ENCODE measurements at places on chromosomes 7 and 10.

GRCh38 chr10:122343135-122343800, 31.2 kb upstream of the PLEKHA1 start:
- no peak for DNase-seq

DNA sequence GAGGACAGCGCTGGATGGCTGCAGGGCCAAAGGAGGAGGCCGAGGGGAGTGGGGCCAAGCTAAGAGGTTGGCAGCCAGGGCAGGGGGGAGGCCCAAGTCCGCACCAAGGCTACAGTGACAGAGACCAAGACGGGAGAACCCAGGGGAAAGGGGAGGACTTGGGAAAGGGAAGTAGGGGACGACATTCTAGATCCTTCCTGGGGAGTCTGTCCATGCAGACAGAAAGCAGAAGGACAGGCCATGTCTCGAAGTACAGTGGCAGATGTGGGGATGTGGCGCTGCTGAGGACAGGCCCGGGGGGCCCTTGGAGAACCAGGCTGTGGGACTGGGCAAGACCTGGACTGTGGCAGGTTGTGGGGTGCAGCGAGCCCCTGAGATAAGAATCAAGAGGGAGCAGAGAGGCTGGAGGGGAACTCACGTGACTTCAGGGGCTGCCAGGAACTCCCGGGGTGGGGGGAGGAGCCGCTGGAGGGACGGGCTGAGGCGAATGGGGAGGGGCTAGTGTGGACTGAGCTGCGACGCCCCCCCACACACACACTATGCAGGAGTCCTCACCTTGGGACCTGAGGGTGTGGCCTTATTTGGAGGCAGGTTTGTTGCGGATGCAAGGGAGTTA, 68.5 kb upstream of the TNRC18 start:
- DNase-seq: no peak

GRCh38 chr10:112361951-112362751, 11.8 kb upstream of the ACSL5 start:
- no peak for DNase-seq

DNA sequence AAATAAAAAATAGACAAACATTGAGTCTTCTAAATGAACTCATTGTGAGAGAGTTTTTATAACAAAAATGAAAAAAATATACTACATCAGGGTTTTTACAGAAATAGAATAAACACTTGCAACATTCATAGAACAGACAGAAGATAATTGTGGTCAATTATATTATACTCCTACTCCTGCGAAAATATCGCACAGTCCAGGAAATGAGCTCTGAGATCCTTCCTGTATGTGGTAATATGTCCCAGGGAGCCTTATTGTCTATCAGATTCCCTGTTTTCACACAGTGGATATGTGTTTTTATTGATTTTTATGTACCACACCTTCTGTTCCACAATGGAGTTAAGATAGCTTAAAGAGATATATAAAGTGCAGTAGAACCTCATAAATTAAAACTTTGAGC, 27.5 kb upstream of the RELN start:
- DNase-seq: no peak

GRCh38 chr10:60942788-60943315, 1.1 kb downstream of the RHOBTB1 start:
- no peak for DNase-seq

DNA sequence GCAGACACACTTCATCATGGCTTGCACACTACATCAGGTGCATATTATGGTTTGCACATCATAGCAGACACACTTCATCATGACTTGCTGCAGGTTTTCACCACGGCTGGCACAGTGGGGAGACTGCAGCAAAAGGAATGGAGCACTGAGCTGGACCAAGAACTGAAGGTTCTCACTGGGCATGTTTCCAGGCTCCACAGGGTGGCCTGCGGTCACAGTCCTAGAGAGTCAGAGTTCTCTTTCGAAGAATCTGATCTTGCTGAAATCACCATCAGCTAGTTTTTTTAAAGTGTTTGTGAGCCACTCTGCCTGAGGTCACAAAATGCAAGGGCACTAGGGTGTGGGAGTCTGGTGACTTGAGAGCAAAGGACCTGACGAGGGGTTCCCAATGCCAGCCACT, 140.4 kb upstream of the NPY start:
- DNase-seq: no peak

- no peak for DNase-seq
These were observed 19.6 kb downstream of the DLG5 start for GRCh38 chr10:77906951-77907421.

GRCh38 chr10:5563321-5563961, 38.7 kb downstream of the CALML3 start:
- DNase-seq: no peak

DNA sequence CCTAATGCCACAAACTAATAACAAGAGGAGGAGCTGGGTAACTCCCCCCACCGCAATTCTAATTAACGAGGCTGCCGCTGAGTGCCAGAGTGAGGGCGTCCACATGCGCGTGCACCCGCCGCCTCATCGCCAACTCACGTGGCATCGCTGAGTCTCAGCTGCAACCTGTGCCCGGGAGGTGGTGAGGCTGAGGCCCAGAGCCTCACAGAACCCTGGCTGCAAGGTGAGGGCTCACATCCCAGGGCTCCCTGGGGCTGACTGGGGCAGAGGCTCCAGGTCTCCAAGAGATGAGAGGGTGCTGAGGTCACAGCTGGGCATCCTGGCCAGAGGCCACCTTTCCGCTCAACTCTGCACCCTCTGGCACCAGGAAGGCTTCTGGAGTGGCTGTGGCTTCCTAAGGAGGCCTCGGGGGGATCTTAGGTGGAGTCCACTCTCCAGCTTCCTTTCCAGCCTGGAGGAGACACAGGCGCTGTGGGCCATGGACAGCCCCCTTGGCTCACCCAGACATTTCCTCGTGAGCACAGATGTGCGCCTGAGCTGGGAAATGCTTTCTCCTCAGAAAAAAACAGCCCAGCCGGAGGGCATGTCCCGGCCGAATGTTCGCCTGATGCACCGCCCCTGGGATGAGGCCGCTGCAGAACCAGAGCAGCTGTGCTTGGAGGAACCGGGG, 242.6 kb downstream of the MAD1L1 start:
- DNase-seq: no peak

DNA sequence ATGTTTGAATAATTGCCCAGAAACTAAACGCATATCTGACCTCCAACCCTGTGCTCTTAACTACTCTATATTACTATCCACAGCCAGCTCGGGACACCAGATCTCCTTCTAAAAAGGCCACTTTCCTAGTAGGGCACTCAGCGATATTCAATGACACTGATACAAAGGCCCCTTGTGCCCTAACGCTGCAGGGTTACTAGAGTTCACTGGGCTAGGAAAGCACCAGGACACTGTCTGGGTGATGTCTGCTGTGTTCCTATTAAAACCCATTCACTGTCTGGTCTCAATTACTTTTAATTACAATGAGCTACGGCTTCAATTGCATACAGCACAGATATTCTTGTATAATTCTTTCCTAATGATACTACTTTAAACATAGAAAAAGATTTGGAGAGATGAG, 91.7 kb downstream of the SORCS1 start:
- no peak for DNase-seq

DNA sequence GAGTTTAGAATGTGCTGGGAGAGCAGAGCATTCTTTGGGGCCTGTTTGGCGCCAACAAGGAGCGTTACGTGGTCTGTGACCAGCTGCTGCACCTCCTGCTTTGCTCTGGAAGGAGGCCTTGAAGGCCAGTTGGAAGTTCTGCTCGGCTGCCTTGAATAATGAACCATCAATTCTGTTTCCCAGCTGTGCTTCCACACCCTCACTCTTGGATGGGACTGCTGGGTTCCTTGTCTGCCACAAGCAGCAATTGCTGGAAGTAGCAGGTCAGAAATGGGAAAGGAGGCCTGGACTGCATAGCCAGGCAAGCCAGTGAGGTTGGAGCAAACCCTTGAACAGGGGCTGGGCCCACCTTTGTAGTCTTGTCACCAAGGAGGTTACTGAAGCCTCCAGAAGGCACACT, 86.6 kb upstream of the INSYN2A start:
- no peak for DNase-seq

DNA sequence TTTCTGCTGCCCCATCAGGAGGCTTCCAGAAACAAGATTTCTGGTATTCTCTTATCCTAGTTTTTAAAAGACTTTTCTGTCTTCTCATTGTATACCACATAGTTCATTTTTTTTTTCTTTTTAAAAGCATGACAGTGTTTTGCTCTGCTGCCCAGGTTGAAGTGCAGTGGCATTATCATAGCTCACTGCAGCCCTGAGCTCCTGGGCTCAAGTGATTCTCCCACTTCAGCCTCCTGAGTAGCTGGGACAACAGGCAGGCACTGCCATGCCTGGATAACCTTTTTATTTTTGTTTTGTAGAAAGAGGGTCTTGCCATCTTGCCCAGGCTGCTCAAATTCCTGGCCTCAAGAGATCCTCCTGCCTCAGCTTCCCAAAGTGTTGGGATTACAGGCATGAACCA, 757.6 kb downstream of the MAGI2 start:
- DNase-seq: no peak

GRCh38 chr7:57203161-57203791, 71.0 kb upstream of the ZNF479 start:
- DNase-seq: no peak

GRCh38 chr7:16630654-16631053, 14.9 kb downstream of the ANKMY2 start:
- DNase-seq: no peak

- no peak for DNase-seq
These were observed 13.0 kb upstream of the CHST15 start for GRCh38 chr10:124106241-124106879.

DNA sequence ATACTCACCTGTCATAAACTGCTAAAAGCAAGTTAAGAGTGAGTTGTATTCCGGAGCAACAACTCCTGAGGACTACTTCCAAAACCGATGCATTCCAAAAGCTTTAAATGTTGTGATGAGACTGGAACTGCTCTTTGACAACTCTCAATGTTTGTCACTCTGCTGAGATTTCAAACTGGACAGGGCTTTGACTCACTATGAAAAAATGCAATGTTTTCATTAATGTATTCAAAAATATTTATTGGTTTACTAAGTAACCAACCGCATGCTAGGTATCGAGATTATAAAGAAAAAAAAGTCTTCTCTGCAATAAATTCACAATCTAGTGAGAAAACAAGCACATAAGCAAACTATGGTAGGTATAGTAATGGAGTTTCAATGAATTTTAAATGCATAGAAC, 107.9 kb upstream of the GNAI1 start:
- no peak for DNase-seq

DNA sequence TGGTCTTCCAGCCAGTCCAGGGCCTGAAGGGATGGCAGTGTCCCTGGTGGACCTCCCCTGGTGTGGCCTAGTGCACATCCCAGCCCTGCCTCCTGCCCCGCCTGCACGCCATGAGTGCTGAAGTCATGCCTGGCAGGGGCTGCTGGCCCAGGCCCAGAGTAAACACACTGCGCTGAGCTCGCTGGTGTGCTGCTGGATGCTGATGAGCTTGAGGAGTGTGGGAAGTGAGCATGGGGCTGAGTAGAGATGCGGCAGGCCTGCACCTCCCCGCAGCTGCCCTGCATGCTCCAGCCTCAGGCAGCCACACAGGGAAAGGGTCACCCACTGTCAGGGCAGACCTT, 43.2 kb downstream of the HTRA1 start:
- DNase-seq: no peak

- no peak for DNase-seq
These were observed 160.9 kb upstream of the CSTF2T start for GRCh38 chr10:51860257-51860656.

DNA sequence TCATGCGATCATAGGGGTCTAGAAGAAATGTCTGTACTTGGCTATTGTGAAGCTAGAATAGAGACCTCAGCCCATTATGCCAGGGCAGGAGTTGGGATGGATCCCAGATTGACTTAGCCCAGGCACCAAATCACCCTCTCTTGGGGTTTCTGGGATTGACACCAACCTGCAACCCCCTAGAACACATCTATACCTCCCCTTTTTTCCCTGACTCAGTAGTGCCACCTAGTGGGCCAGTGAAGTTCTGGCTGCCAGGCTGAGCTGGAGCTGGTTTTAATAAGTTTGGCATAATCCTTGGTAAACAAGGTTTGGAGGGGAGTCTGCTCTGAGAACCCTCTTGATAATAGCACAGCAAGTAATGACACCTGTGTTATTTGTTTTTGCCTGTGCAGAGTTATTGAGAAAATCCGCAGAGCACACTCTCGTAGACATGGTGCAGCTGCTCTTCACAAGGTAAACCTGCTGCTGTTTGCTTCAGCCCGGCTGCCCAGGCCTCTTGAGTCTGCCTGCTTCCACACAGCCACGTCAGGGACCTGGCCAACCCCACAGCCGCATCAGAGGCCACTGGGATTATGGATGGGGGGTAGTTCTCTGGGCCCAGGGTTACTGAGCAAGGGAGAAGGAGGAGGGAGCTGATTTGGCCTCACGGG, 43.3 kb upstream of the NFKB2 start:
- DNase-seq: peak; percentile 29

DNA sequence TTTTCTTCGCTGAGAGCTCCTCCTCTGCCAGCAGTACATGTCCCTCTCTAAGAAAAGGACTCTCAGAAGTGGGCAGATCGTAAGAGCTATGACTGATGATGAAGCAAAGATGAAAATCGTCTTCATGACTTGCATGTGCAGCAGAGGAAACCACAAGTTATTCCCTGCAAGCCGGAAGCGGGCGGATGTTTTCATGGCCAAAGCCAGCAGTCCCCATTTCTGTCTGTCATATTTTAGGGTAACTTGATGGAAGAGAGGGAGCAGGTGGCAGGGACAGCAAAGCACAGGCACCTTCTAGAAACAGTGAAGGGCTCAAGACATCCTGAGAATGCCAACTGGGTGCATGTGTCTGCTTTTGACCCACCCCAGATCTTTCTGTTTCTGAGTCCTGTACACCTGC, 19.9 kb downstream of the KLF6 start:
- no peak for DNase-seq

Data from iPS DF 6.9 (cell line).